ENCODE measurements at places on chromosomes 2 and 18.

DNA sequence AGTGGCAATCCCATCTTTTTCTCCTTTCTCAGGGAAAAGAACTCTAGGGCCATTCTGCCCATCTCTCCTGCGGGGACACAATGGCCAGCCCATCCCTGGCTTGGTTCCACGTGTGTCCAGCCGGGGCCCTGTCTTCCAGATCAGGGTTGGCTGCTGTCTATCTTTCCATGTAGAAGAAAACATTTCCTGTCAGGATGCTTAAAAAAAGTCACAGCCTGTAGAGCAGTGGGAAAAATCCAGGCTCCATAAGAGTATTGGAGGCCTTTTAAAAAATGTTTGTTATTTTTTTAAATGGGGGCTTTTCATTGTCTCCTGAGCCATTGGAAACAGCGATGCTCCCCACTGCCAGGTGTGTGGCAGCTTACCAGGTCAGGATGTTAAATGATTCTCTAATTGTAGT lies 105.6 kb downstream of the TGFA start:
- no peak for DNase-seq

DNA sequence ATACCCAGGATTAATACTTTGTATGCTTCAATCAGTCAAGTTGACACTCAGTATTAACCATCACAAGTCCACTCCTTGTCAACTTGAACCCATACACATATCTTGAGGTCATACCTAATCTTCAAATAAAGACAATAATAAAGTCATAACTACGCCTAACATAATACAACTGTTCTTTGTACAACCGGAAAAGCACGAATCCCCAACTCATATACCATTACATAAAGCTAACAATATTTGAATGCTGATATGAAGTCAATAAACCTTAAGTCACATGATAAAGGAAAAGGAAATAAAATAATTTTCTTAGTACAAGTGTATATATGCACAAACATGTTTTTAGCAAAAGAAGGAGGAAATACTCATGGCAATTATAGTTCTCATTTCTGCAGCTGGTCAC lies 770.6 kb upstream of the GYPC start:
- no peak for DNase-seq

DNA sequence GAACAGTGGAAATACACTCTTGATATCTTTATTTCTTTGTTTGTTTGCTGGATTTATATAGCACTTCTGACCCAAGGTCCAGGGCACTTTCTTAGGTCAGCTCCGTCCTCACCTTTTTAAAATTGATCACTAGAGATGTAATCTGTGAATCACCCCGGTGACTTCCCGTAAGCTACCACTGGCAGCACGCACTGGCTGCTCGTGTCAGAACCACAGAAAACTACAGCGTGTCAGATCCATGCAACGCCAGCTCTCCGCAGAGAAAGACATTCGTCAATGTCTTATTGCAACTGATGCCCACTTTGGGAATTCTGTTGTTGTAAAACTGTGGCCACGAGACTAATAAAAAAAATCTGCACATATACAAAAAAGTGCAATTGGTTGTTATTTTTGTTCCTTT lies 779.4 kb upstream of the ZEB2 start:
- DNase-seq, result no peak

DNA sequence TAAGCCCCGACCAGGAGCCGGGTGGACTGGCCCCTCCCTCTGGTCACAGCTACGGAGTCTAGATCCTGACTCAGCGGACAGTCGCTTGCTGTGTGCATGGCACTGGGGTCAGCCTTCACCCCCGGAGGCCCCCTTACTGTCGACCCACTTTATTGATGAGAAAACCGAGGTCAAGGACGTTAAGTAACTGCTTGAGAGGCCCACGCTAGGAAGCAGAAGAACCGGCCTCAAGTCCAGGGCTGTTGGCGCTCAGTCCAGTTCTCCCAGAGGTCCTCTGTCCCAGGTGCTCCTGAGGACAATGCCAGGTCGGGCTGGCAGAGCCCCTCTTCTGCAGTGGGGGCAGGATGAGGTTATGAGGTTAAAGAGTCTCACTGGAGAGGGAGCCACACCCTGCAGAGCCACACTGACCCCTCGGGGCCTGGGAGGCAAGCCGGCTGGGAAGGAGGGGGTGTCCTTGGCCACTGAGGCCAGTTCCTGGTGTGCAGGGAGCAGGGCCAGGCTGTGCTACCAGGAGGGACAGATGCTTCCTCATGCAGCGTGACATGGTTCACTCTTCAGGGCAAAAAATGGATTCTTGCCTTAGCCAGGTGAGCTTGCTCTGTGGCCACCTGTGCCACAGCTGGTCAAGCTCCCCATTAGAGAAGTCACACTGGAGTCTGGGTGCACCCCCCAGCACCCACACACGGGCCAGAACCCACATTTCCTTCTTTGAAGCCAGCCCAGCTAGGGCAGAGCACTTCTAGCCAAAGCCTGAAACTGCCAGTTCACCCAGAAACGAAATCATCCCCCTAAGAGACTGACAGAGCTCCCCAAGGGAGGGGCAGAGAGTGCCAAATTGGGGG lies 47.3 kb upstream of the HPCAL1 start:
- no peak for DNase-seq

DNA sequence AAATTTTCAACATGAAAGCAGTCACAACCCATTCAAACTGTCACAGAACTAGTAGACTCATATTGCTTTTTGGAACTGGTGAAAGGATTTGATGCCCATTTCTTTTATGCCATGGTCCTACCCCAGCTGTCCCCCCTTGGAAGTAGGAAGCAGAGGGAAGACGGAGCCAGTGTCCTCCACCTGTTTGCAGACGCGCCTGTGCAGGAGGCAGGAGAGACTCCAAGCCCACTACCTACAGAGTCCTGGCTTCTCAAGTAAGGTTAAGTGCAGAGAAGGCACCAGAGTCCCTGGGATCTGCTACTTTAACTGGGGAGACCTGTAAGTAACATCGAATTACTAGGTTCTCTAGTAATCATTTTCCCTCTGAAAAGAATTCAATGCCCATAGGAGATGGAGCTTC lies 32.7 kb upstream of the DNMT3A start:
- no peak for DNase-seq

- DNase-seq, result no peak
These were observed 41.8 kb upstream of the ATG16L1 start for GRCh38 chr2:233209533-233210171.

DNA sequence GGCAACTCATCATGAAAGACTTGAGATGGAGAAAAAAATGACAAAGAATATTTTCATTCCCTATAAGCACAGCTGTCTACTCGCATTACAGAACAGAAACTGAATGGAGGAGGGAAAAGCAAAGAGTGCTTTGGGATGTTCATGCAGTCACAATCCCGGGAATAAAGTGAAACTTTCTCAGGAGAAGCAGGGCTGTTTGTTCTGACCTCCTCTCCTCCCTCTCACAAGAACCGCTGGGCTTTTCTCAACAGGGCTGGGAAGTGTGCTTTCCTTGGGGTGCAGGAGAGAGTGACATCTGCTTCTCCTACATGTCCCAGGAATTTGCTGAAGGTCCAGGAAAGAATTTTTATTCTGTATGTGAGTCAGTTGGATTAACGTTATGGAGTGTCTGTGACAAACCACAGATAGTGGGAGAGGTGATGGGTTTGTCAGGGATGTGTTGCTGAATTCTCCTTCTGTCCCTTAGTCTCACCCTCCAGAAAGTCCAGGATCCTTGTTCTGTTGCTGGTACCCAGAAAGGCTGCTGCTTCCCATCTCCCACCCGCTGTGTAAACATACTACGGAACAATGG lies 125.6 kb downstream of the HRH4 start:
- no peak for DNase-seq

GRCh38 chr2:179550214-179550613 lies 285.6 kb upstream of the SESTD1 start:
- no peak for DNase-seq

GRCh38 chr2:47086571-47086970 lies 68.5 kb downstream of the STPG4 start:
- DNase-seq, result no peak
